Mesendoderm (in vitro differentiated cells): ENCODE measurements at places on chromosomes 16 and 17.

DNA sequence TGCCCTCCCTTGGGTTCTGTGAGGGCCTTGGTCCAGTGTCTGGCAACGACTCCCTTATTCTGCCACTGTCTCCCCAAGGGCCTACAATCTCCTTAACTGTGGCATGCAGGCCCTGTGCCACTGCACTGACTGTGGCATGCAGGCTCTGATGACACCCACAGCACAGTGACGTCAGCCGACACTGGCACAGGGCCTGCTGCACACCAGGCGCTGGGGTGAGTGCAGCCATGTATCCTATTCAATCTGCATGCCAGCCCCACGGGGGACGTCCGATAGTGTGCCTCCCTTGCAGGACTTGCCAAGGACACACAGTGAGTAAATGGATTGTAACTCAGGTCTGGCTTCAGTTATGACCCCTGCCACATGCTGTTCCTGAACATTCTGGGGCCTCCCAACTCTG lies 39.8 kb upstream of the RASD1 start:
- no peaks in the 10 kb centered on the region for H3K4me1 ChIP-seq
- H3K27me3 ChIP-seq = no peaks in the 10 kb centered on the region
- no peak for DNase-seq
- no peak overlapping the region for H3K4me3 ChIP-seq
- no peak overlapping the region for H3K27ac ChIP-seq
- H3K36me3 ChIP-seq = no peaks in the 10 kb centered on the region

DNA sequence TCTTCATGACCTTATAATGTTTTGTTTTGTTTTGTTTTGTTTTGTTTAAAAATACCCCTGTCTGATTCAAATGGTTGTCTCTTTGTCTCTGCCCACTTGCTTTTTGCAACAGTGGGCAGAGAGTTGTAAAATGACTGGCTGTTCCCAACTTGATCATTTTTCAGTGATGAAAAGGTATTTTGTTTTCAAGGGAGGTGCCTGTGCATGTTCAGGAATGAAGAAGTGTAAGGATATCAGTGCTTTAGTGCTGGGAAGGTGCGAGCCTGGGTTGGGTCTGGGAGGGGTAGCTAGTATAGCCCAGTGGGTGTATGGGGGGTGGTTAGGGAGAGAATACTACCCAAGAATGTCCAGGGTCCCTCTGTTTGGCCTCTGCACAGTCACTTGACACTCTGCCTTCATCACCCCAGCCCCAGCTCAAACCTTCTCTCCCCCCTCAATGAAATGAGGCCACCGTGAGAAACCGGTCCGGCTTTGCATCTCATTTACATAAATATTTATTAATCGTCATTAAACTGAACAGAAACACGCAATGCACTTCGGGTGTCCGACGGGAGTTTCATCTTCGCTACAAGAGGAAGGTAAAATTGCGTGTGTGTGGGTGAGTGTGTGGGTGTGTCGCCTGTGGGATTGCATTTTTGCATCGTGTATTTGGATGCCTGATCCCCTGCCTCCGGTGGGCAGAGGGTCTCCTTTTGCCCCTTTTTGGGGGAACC lies 4.3 kb downstream of the NEUROD2 start:
- peaks cover 2% of the 10 kb centered on the region for H3K4me1 ChIP-seq
- peaks cover 92% of the 10 kb centered on the region for H3K27me3 ChIP-seq
- no peaks in the 10 kb centered on the region for H3K36me3 ChIP-seq
- H3K4me3 ChIP-seq = no peak overlapping the region

- H3K27me3 ChIP-seq = no peaks in the 10 kb centered on the region
- H3K4me1 ChIP-seq = no peaks in the 10 kb centered on the region
- DNase-seq = no peak
Measured at GRCh38 chr16:82748026-82748425, 121.3 kb downstream of the CDH13 start.

DNA sequence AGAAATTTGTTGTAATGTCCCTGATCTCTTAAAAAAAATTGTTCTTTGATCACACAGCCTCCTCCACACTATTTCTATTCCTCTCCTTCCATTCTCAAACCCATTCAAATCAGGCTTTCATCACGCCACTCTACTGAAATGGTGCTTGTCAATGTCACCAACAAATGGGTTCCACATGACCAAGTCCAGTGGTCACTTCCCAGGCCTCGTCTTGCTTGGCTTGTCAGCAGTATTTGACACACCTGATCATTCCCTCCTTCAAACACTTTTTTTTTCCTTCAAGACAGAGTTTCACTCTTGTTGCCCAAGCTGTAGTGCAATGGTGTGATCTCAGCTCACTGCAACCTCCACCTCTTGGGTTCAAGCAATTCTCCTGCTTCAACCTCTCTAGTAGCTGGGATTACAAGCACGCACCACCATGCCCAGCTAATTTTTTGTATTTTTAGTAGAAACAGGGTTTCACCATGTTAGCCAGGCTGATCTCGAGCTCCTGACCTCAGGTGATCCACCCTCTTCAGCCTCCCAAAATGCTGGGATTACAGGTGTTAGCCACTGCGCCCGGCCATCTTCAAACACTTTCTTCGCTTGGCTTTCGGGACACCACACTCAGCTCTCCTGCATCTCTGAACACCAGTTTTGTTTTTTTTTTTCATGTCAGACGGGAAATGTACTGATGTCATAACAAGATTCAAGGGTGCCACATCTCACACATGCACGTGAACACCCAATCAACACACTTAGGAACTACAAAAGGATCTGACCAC lies 18.3 kb downstream of the NQO1 start:
- H3K27me3 ChIP-seq = no peaks in the 10 kb centered on the region
- H3K27ac ChIP-seq = no peak overlapping the region
- no peaks in the 10 kb centered on the region for H3K4me1 ChIP-seq
- DNase-seq = no peak
- H3K36me3 ChIP-seq = peaks cover 4% of the 10 kb centered on the region
- no peak overlapping the region for H3K4me3 ChIP-seq

DNA sequence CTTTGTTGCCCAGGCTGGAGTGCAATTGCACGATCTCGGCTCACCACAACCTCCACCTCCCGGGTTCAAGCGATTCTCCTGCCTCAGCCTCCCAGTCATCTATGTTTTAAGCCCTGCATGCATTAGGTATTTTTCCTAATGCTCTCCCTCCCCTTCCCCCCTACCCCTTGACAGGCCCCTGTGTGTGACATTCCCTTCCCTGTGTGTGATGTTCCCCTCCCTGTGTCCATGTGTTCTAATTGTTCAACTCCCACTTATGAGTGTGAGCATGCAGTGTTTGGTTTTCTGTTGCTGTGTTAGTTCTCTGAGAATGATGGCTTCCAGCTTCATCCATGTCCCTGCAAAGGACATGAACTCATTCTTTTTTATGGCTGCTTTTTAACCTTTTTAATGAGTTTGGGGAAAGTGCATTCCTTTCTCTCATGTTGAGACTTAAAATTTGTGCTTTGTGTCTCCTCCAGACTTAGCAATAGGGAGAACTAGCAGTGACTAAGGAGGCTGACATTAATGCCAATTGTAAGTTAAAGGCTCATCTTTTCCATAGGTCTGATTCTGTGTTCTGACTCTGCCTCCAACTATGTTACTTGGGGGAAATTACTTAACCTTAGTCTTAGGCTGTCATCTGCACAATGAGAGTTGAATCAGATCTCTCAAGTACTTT lies 17.7 kb upstream of the PHAF1 start:
- H3K27ac ChIP-seq = no peak overlapping the region
- H3K27me3 ChIP-seq = no peaks in the 10 kb centered on the region
- DNase-seq = no peak
- no peaks in the 10 kb centered on the region for H3K36me3 ChIP-seq
- no peak overlapping the region for H3K4me3 ChIP-seq

- H3K4me1 ChIP-seq = no peaks in the 10 kb centered on the region
- no peak for DNase-seq
- H3K36me3 ChIP-seq = peaks cover 2% of the 10 kb centered on the region
- no peaks in the 10 kb centered on the region for H3K27me3 ChIP-seq
- H3K27ac ChIP-seq = no peak overlapping the region
Measured at GRCh38 chr16:22424161-22424937, 49.9 kb upstream of the CDR2 start.

- no peak for DNase-seq
- no peaks in the 10 kb centered on the region for H3K27me3 ChIP-seq
- no peaks in the 10 kb centered on the region for H3K4me1 ChIP-seq
Measured at GRCh38 chr17:79080761-79081290, 6.2 kb downstream of the ENGASE start.
